ENCODE measurements at places on chromosomes 4 and X.

- DNase-seq: no peak
Measured at GRCh38 chr4:25154594-25155265, 5.5 kb downstream of the SEPSECS start.

GRCh38 chr4:104630272-104630671 lies 135.6 kb upstream of the CXXC4 start:
- no peak for DNase-seq

- DNase-seq: no peak
Measured at GRCh38 chrX:5549512-5549911, 679.2 kb downstream of the NLGN4X start.

DNA sequence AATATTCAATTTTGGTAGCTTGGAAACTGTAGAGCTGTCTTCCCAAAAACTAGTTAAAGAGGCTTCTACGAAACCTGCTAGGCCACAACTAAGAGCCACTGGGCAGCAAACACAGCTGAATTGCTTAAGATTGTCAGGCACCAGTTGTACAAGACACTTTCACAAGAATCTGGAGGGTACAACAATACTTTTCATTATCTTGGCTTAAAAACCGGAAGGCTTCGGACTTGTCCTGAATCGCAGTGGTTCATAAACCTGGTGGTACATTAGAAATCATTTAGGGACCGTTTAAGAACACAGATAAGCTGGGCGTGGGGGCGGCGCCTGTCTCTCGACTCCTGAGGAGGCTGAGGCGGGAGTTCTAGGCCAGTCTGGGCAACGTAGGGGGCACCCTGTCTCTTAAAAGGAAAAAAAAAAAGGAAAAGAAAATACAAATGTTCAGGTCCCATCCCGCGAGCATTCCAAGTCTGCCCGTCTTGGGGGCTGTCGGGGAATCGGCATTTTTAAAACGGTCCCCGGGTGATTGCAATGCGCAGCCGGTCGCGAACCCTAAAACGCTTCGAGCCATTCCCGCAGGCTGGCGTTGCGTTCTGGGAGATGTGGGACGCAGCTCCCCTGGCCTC lies 763 bp downstream of the PYURF start:
- no peak for DNase-seq

DNA sequence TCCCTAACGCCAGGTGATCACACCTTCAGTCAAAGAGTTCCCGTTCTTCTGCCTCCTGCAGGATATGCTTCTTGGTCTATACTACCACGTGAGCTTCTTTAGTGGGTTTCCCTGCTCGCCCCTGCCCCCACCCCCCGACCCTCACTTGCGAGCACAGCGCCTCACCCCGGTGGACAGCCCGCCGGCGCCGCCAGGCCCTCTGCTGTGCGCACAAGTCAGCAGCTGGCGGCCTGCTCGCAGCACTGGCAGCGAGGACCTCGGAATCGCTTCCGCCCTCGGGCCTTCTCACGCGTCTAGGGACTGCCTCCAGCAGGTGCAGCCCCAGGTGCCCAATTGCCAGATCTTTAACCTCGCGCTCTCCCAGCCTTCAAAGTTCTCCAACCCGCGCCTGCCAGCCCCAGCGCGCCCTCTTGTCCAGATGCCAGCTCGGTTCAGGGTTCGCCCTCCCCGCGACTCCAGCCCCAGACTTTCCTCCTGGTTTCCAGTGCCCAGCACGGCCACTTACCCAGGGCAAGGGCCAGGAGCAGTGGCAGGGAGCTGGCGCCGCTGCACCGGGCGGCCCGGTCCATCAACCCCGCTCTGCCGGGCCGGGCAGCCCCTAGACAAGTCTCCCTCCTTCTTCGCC lies 454 bp downstream of the BTC start:
- peak; percentile 6 for DNase-seq

- DNase-seq: no peak
Measured at GRCh38 chr4:38298868-38299713, 338.9 kb downstream of the PTTG2 start.

DNA sequence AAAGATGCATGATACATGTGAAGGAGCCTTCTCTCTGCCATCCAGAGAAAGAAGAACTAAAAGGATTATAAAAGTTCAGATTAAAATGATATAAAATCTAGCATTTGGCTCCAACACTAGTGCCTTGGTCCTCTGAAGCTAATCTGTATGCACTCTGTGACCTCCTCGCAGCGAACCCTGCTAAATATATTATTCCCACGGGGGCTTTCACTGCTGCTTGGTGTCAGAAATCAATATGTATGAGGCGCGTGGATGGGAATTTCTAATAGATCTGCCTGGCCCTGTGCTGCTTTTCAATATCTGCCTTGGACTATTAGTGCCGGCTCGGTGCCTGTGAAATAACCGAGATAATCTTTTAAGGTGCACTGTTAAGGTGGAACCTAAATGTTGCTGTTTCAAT lies 69.7 kb downstream of the CXXC4 start:
- no peak for DNase-seq

GRCh38 chrX:15468036-15468435 lies 25.1 kb downstream of the PIR start:
- no peak for DNase-seq

DNA sequence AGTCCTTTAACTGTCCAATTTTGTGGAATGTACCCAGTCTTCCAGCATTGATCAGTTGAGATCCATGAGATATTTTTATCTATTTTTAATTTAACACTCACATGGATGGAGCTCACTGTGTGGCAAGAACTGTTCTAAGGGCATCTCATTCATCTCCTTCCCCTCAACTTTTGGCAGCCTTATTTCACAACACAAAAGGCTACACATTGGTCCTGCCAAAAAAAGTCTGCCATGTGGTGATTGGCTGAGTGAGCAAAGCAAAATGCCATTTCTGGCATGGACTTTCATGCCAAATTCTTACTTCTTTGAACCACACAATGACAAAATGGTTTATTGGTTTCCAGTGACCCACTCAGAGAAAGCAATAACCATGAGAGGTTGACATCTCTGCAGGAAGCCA lies 171.6 kb upstream of the MAP3K15 start:
- no peak for DNase-seq

- no peak for DNase-seq
Measured at GRCh38 chrX:37757082-37757481, 22.8 kb upstream of the CYBB start.
